ENCODE measurements at places on chromosomes 7 and 10.

DNA sequence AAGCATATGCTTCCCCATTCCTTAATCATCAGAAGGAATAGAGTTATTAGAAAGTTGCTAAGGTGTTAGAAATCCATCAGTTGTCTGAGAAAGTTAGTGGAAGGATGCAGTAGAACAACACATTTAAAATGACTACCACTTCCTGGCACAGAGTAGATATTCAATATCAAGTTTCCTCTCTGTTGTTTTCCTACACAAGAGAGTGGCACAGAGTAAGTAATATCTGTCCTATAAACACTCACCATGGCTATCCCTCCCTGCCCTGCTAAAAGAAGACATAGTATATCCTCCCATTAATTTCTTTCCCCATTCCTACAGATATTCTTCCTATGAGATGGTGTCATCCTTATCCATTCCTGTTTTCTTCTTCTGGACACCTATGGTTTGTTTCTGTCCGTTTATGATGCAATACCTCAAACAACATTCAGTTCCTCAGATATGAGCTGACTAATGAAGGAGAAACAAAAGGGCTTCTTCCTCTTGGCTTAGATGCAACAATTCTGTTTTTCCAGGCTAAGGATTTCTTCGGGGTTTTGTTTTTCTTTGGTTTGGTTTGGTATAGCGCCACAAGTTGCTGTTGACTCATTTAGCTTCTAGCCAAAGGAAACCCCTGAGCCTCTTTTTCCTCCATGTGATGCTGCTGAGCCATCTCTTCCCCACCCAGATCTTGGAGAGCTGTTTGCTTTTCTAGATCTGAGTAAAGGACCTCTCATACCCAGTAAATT is 32.9 kb upstream of the BPGM start:
- DNase-seq: peak; percentile 84

DNA sequence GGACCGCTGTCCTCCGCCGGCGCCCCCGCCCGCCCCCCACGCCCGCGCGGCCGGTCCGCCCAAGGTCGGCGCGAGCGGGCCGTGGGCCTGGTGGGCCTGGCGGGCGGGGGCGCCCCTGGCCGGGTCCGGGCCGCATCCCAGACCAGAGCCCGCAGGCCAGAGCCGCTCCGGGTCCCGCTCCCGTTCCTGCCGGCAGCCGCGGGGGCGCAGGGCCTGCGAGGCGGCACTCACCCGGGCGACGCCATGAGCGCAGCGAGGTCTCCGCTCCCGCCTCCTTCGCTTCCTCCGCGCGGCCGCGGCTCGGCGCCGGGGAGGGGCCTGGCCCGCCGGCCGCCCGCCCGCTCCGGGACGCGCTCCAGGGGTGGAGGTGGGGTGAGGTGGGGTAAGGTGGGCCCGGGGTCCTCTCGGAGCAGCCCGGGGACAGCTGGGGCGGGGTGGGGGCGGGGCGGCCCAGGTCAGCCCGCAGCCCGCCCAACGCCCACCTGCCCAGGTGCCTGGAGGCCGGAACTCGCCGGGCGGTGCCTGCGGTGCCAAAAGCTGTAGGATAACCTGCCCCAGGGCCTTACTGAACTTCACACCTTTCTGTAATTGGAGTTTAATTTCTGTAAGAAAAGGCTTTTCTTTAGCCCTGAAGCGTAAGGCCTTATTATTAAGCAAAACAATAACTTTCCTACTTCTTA is at the start of gene URGCP:
TSS of gene URGCP (minus strand) at position 266 of the 680 bp plus-strand sequence. CDS start at position 245, 21 bp downstream.
- no peak for DNase-seq

- DNase-seq: no peak
Observed at GRCh38 chr10:79348640-79348988, 1.3 kb downstream of the PPIF start.

DNA sequence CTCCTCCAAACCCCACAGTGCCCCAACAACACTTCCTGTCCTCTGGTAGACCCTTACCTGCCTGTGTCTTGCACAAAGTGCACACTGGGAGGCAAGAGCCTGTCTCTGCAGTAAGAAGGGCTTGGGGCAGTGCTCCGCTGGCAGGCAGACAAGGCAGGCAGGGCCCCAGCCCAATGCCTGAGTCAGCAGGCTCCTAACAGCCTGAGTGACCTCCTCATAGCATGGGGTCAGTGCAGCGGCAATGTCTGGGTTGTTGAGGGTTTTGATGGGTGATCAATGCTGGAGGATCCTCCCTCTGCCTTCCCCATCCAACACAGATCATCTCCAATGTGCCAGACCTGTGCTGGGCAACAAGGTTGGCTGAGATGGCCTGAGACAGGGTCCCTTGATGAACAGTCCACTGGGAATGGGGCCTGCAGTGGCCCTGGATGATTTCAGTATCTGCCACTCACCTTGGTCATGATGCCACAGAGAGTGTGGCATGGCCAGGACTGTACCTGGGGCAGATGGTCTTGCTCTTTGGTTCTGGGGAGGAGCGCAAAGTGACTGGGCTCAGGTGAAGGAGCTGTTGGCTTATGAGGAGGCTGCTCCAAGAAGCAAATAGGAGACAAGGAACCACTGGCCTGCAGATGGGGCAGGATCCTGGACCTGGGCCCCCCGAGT is 55.6 kb upstream of the CAMK2B start:
- DNase-seq: no peak

DNA sequence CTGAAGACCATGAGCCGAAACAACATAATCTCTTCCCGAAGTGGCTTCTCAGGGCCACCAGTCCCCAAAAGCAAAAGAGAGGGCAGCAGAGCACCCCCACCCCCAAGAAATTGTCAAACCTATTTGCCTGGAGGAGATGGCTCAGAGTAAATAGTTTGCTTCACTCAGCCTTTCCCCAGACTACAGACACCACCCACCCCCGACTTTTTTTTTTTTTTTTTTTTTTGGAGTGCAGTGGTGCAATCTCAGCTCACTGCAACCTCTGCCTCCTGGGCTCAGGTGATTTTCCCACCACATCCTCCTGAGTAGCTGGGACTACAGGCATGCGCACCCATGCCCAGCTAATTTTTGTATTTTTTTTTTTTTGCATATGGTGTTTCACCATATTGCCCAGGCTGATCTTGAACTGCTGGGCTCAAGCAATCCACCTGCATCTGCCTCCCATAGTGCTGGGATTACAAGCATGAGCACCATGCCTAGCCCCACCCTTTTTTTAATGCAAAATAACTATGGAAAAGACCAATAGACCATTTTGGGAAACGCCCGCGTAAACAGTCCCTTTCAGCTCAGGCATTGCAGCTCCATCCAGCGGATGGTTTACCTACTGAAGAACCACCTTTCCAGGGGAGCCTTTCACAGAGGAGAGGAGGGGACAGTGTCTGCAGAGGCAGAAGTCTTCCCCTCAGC is 9.7 kb downstream of the ZMIZ1 start:
- no peak for DNase-seq

DNA sequence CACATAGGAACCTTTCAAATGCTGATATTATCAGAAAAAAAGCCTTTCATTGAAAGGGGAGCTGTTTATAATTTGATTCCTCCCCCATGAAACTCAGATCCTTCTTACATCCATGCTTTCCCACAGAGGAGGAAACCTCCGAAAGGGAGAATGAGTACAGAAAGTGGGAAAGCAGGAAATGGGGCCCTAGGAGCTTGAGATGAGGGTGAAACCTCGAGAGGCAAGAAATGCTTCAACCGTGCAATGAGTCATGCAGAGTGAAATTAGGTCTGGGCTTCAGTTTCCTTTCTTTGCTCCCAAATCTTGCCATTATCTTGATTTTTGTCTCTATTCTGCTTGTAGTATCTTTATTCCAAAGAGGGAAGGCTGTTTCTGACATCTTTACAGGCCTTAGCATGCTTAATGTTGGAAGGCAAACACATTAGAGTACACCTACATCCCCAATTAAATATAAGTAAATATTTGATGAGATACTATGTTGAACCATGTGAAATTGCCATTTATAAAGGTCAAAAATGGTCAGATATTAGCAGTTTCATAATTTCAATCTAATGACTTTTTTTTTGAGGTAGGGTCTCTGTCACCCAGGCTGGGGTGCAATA is 79.1 kb downstream of the NAMPT start:
- no peak for DNase-seq

DNA sequence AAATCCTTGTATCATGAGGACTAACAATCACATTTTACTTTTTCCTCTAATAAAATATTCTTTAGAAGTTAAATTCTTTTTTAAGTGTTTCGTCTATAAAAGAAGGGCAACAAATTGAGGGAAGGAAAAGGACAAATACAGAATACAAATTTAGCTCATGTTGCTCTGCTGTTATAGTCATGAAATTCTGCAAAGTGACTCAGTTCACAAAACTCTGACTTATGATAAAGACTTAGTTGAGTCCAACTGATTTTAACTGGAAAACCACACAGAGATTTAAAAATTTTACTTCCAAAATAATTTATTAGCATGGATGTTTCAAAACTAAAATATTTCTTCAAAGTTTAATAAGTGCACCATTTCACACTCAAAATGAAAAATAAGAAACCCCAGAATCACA is 75.0 kb upstream of the GPR22 start:
- DNase-seq: no peak

DNA sequence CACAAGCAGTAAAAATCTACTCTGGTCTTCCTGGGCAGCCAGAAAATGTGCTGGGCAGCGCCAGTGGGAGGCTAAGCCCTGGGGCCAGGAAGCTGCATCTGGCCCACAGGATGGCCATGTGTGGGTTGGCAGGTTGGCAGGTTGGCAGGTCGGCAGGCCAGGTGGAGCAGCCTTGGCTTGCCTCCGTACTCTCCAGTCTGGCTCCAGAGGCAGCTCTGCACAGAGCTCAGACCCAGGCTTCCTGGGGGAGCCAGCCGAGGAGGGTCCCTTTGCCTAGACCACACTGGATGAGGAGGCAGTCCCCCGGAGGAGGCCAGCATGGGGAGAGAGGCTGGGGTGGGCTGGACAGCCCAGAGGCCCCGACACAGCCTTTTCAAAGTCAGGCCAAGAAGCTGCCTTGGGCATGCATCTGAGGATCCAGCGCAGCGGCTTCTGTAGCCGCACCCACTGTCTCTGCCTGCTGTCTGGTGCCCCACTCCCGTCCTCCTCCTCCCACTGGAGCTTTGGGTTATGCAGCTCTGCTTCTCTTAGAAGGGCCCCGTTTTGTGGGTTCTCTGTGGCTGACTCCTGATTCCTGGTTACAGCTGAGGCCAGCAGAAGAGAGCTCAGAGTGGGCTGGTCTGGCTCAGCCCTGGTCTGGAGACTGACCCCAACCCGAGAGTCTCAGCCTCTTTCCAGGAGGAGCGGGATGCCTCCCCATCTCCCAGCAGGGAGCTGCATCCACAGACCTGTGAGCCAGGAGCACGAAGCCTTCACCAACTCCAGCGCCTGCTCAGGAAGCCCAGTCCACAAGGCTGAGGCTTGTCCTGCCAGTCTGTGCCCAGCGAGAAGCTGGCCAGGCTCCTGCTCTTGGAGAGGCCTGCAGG is 44.6 kb downstream of the CFAP46 start:
- no peak for DNase-seq

- DNase-seq: no peak
Observed at GRCh38 chr10:60677531-60678129, 100.6 kb upstream of the CDK1 start.

Data from kidney capillary endothelial cell (primary cell).